Hepatocyte (in vitro differentiated cells): ENCODE measurements at places on chromosomes 1 and 21. TPM values are rescaled to one million over a fixed set of nuclear protein-coding genes. Genes with fewer than 3 reads are reported as not detected.

GRCh38 chr21:45324489-45325205 lies 37.0 kb upstream of the POFUT2 start:
- DNase-seq, result no peak

DNA sequence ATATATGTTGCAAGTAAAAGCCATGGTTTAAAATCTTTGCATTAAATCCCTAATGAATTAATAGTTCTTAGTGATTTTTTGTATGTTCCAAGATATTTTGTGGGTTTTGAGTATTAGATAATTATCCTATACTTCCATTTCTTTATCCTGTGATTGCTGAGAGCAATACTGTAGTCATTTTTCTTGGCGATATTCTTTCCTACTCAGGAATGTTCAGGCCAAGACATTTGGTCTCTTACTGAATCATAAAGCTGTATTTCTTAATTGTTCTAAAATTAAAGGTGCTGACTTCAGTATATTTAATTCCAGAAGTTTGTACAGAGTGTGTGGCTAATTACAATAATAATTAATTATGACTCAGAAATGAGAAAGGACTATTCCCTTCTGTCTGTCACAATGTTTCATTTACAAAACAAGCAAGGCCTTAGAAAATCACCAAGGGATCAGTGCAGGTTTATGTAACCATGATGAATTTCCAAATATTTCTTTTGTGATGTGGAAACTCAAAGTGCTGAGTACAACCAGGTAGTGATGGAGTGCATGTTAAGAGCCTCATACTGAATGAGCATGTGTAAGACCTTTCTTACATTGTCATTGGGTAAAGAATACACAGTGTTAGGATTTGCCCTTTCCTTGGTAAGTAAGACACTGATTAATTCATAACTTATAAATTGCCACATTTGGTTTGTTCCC lies 161.2 kb downstream of the HMCN1 start:
- DNase-seq, result no peak

DNA sequence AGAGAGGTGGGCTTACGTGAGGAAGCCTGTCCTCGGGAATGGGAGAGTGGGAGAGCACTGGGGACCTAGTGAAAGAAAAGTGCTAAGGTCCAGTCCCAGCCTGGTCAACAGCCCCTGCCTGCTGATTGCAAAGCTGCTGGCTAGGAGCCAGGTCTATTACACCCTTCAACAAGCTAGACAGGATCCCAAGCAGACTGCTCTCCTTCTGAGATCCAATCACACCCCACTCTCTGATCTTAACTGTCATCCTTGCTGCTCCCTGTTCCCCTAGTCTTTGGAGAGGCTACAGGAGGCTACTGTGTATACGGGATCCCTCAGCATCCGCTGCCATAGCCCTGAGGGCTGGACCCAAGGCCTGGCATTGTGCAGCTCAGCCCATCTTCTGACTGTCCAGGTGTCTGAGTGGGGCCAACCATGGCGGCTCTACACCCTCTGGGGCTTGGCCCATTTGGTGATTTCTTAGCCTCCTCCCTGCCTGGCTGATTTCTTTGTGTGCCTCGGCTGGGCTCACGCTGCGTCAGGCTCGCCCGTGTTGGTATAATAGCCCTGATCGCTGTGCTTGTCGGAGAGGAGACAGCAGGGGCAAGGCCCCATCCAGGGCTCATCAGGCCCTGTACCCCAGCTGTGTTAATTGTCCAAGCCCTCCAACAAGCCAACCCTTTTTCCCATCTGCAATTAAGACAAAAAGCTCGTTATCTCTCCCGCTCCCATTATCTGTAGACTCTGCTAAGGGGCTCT lies 43.9 kb downstream of the NAV1 start:
- peak; percentile 69 for DNase-seq

DNA sequence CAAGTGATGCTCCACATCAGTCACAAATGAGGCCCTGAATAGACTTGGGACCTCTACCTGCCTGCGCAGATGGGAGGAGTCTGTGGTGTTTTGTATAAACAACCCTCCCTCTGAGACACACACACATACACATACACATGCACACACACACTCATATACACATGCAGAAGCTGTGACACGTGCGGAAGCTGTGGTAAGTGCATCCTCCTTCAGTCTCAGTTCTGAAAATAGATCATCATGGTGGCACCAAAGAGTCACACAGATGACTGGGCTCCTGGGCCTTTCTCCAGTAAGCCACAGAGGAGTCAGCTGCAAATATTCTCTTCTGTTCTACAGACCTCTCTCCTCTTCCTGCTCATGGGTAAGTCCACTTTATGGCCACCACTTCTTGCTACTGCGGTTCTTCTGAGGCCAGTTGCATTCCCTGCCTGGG lies at the start of gene LY9:
Gene LY9, plus strand, starts transcription at position 224 of the 433 bp plus-strand sequence. Its CDS starts 14 bp downstream, at position 238.
- DNase-seq, result no peak

- DNase-seq, result peak; percentile 31
Measured at GRCh38 chr1:15020943-15021745, 132.4 kb upstream of the TMEM51 start.

DNA sequence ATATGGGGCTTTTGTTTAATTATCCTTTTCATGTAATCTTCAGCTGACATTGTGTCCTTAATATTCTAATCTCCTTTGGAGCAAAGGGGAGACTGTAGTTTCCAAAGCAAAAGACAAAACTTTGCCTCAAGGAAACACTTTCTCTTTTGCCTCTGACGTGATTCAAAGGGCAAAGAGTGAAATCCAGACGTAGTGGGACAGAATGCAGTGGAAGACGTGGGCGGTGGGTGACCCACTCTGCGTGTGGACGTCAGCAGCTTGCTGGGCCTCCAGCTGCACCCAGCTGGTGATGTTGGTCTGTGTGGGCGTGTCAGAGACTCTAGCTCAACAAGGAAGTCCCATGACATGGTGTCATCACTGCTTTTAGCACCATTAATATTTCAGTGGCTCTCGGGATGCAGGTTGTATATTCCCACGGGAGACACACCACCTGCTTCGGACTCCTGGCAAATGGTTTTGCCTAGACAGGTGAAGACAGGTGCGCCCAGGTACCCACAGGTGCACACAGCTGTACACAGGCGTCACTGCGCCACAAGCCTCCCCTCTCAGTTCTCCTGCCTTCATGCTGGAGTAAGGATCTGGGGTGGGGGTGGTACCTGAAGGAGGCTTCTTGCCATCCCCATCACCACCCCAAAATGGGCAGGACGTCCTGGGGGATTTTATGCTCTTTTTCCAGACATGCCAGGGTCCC lies 292.1 kb upstream of the VAMP3 start:
- DNase-seq, result peak; percentile 80

GRCh38 chr1:210817385-210818275 lies 316.3 kb downstream of the KCNH1 start:
- DNase-seq, result no peak

DNA sequence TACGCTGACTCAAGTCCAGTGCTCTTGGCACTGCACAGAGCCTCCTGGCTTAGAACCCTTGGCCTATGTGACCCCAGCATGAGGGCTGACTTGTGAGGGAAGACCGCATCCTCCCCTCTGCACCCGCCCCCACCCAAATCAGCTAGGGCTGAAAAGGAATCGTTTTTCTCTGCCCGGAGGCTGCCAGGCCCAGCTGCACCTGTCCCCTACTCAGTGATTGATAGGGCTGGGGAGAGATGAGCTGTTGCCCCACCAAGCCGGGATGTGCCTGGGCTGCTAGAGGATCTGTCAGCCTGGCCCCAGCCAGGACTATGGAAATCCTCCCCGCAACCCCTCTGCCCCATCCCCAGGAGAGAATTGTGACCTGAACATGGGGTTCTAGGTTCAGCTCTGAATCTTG lies 20.6 kb downstream of the MYOG start:
- no peak for DNase-seq

PADI2 gene
- polyA plus RNA-seq, result 6.8 and 10.6 TPM in 2 replicates

BEND5 gene
- 6.2 and 7.9 TPM in 2 replicates for polyA plus RNA-seq
